ENCODE measurements at places on chromosomes 1 and 21. TPM values are rescaled to one million over a fixed set of nuclear protein-coding genes. Genes with fewer than 3 reads are reported as not detected.

GRCh38 chr1:106619080-106619826, 437.2 kb upstream of the PRMT6 start:
- DNase-seq, result no peak

- no peak for DNase-seq
Measured at GRCh38 chr1:44571712-44572571, 102.3 kb downstream of the TMEM53 start.

- no peak for DNase-seq
Measured at GRCh38 chr21:41581592-41582228, 73.8 kb upstream of the TMPRSS2 start.

DNA sequence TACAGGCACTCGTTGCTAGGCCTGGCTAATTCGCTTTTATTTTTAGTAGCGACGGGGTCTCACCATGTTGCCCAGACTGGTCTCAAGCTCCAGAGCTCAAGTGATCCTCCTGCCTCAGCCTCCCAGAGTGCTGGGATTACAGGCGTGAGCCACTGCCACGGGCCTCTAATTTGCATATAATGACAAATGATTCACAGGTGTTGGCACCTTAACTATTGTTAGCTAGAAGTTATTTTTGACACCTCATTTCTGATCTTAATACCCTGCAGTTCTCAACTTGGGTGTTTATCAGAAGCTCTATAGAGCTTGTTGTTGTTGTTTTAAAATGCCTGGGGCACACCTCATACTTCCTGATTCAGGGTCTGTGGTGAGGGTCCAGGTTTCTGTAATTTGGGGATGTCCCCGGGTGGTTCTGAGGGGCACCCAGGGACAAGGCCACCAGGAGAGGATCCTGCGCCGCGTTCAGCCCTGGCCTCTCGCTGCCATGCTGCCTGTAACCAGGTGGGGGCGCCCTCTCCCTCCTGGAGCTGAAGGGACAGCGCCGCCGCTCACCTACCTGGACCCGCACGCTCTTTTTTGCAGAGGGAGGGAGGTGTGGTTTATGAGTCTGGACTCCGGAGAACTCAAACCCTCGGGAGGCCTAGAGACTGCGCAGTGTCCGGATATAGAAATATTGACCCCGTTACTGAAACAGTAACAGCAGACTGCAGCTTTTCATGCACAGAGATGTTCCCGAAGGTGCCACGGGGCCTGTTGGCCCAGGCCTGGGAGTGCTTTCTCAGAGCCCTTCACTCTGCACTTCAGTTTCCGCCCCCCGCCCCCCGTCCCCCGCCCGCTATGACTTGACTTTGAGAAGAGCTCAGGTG, 23.0 kb upstream of the NEK2 start:
- DNase-seq, result peak; percentile 78

DNA sequence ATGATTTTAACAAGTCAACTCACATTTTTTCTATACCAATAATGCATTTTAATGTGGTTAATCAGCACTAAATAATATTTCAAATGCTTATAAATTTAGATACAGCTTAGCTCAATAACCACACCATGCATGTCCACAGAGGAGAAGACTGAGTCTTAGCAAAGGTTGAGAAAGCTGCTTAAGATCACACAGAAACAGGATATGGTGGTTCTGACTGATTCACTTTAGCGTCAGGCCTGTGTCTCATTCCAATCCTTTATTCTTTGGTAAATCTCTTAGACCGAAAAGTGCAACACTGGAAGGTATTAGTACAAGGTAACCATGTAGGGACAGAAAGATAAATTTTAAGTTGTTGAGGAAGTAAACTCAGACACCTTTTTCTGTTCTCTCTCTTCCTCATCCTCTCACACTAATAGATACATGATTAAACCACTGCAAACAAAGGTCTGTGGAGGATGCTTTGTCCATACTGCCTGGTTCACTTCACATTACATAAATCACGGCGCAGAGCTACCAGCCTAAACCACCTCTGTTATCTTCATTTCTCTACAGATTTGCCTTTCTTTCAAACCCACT, 139.0 kb downstream of the DPYD start:
- no peak for DNase-seq

GRCh38 chr1:96955307-96956012, 233.9 kb downstream of the PTBP2 start:
- no peak for DNase-seq

DNA sequence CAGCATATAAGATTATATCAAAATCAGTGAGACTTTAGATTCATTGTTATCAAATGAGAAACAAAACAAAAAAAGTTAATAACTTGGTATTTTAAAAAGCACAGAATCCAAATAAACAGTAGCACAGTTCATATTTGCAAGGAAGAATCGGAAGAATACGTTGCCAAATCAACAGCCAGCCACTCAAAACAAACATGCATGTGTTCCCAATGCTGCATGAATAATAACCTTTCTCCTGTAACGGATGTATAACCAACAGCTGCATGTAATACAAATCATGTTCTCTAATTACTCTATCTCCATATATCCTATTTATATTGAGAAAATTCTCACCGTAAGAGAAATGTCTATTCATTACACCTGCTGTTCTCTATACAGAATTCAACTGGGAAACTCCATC, 98.9 kb upstream of the FOXD3 start:
- no peak for DNase-seq

The SOAT1 gene
- total RNA-seq, result 83.1 TPM

- DNase-seq, result no peak
Measured at GRCh38 chr1:155973723-155974122, 4.6 kb downstream of the ARHGEF2 start.

The FMO1 gene
- total RNA-seq, result not detected

DNA sequence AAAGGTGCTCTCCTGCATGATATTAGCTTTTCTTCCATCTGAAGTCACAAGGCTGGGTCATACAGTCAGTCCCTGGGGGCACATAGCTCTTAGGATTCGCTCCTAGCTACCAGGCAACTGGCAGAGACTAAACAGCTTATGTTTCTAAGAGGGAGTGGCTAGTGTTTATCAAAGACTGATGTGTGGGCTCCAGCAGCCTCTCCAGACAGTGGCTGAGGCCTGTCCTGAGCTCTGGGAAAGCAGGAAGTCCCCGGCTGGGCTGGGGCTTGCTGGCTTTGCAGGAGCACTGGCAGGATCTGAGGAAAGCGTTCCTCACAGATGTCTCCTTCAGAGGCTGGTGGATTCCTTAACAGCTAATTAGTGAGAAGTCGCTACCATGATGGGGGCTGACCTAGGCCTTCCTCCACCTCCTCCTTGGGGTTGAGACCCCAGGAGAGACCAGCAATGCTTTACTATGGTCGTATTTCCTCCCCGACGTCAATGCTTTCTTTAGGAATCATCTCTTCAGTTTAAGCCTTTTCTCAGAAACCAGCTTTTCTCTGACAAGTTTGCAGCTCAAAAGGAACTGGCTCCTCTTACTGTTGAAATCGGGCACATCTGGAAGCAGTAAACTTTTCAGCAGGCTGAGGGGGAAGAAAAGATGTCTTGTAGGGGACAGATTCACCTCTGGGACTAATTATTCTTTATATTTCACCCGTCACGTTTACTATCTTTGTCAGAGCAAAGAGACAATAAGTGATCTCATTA, 33.5 kb upstream of the HHAT start:
- peak; percentile 14 for DNase-seq

DNA sequence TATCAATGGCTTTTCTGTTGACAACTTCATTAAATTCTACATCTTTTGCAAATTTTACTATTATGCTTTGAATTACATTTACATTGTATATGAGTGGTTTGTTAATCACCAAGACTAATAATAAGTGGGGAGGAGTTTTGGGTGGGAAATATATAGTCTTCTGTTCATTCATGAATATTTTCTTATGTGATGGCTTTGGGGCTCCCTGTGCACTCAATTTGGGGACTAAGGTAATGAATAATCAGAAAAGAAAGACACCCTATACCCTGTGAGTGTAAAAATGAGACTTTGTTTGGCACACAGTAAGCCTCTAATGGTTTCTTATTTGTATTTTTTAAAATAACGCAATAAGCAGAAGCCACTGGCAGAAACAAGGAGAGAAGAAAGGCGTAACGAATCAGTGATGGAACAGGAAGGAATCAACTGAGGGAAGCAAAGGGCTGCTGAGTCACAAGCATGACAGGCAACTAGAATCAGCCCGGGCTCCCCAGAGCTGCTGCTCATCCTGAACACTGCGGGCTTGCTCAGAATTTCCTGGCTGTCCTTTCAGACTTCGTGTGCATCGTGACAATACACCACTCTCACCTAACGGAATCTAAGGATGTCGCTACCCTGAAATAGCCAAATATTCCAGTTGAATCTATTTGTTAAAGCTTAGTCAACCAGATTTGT, 20.8 kb upstream of the RGS2 start:
- DNase-seq, result no peak

The NUDT4B gene
- 0.46 TPM for total RNA-seq

DNA sequence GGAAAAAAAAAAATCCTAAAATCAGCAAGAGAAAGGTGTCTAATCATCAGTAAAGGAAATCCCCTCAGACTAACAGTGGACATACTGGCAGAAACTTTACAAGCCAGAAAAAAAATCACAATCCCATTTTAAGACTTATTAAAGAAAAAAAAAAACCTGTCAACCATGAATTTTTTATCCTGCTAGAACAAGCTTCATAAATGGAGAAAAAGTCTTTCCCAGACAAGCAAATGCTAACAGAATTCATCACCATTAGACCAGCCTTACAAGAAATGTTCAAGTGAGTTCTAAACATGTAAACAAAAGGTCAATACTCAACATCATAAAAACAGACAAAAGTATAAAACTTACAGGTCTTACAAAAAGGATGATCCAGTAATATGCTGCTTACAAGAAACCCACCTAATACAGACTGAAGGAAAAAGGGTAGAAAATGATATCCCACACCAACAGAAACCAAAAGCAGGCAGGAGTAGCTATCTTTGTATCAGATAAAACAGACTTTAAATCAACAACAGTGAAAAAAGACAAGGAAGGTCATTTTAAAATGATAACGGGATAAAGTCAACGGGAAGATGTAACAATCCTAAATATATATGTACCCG, 129.6 kb downstream of the EVI5 start:
- no peak for DNase-seq

DNA sequence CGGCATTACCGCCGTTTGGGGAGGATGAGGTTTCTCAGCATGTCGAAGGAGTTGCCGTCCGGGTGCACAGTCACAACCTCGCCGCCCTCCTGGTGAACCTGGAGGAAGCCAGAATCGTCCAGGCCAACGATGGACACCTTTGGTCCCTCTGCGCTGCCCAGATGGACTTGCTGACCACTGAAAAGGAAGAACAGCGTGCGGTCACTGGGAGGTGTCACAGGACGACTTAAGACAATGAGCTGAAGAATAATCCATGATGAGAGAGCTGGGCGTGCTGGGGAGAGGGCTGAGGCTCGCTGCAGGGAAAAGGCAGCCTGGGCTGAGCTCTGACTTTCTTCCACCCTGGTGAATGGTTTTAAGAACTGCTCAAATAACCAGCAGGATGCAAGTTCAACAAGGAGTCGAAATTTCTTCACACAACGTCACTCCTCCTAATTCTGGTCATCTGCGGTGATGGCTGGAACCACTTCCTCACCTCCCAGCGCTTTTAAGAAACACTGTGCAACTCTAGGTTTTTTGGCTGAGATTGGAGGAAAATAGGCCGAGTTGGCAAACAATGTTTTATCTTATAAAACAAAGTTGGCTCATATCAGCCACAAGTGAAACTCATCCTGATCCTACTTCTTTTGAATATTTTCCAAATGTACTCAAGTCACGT, 55.5 kb downstream of the SIM2 start:
- no peak for DNase-seq

- DNase-seq, result peak; percentile 67
Measured at GRCh38 chr1:164588516-164589341, 29.7 kb downstream of the PBX1 start.

GRCh38 chr1:236716160-236716559, 29.9 kb downstream of the ACTN2 start:
- no peak for DNase-seq

The PLPP3 gene
- 68.2 TPM for total RNA-seq

The ATP1A4 gene
- 0.43 TPM for total RNA-seq

DNA sequence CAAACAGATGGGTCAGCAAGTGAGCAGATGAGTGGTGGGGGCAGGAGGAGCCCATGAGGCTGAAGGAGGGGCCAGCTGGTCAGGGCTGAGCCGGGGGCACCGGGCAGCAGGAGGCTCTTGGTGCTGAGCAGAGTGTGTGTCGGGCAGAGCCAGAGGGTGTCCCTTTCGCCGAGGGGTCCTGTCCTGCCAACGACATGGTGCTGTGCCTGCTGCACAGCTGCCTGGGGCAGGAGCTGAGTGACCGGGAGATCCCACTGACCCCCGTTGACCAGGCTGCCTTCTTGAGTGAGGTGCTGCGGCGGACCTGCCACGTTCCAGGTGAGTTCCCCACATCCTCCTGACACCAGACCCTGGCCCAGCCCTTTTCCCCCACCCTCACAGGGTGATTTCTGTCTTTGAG, 27.5 kb downstream of the HYI start:
- no peak for DNase-seq

- DNase-seq, result no peak
Measured at GRCh38 chr21:25512095-25513081, 94.9 kb downstream of the MRPL39 start.

DNA sequence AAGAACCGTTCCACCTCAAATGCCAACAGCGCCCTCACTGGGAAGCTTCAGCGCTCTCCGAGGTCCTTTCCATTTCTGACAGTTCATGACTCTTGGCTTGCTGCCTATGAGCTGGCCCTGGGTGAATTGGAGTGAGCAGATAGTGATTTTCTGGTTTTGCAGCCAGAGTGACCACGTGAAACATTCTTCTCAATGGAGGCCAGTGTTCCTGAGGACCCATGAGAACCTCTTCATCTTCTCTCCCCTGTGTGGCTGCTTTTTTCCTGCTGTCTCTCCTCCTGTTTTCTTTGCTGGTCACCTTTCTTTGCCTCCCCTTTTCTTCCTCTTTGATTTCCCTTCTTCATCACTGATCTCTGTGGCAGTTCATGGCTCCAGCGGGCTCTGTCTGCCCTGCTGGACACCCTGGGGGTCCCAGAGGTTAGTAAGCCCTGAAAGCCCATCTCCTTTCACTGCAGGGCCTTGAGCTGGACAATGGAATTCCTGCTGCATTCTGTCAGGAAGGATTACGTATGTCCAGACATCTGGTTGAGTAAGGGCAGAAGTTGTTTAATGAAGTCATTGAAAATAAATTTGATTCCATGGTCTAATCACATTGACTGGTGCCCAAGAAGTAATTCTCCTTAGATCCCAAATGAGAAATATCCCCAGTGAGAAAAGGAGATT, 29.9 kb downstream of the VASH2 start:
- DNase-seq, result no peak

The PDPN gene
- total RNA-seq, result 37.5 TPM

All from mucosa of gallbladder (tissue), 1 donor.